Gastroesophageal sphincter (tissue), 4 donors: ENCODE measurements at places on chromosomes 12 and 14.

DNA sequence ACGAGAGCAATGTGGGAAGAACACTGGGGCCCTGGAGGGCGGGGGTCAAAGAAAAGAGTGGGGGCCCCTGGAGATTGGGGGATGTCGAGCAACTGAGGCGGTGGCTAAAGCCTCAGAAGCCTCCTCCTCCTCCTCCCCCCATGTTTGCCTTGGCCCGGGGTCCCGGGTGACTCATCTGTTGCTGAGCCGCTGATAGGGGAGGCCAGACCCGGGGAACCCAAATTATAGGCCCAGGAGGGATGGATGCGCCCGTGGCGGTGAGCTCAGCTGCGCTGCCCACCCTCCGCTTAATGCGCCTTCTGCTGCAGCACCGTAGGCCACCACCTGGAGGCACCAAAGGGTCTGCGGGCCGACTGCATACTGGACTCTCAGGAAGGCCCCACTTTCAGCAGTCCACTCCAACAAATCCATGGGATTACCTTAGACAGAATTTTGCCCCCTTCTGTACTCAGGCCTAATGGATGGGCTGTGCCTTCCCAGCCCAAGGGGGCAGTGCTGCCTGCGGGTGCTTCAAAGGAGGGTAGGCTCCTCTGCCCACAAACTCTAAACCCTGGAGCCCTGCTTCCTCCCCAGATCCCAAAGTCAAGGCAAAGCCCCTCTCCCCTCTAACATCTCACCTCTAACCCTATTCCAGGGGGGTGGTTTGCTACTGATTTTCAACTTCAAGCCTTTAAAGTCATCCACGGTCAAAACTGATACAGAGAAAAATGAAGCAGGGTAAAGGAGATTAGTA is 2.6 kb upstream of the WNT10B start:
- peak; percentile 70 for ATAC-seq

DNA sequence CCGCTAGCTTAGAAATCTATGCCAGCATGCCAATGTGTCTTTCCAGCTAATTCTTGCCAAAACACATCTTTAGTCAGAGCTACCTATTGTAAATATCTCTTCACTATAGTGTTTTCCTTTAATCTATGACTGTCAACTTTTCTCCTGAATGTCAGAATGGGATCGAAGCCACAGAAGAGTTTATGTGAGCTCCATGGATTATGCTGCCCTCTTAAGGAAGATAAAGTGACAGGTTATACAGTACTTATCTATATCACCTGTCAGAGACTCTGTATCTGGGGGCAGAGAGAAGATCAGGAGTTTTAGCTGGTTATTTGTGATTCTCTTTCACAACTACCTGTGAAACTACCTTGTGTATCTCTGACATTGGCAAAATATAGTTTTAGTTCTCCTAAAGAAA is 204.3 kb upstream of the SEL1L start:
- no peak for ATAC-seq

DNA sequence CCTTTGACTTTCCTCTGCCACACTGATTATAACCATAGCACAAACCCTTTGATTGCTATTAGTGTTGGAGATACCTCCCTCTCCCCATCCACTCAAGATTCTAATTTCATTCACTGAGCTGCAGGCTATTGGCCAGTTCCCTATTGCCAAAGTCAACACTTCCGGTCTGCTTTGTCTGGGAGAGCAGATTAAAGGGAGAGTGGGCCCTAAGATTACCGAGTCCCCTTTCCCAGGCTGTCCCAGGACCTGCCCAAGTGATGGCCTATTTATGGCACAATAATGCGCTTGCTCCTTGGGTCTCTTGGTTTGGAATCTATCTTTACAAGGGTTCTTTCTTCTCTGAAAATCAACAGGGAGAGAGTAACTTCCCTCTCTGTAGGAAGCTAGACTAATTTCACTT is 42.9 kb upstream of the LTBP2 start:
- ATAC-seq: no peak

DNA sequence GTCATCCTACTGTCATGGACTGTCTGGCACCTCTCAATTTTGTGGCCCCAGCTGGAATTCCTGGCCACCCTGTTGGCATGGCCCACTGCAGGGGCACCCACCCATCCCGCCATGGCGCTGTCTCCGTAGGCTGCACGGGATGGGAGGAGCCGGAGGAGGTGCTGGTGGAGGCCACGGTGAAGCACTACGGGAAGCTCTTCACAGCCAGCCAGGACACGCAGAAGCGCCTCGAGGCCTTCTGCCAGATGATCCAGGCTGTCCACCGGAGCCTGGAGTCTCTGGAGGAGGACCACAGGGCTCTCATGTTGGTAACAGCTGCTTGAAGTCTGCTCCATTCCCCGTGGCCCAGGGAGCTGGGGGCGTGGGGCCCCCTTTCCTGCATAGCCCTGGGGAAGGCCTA is 3.9 kb downstream of the CCDC197 start:
- ATAC-seq: no peak

- ATAC-seq: no peak
Measured at GRCh38 chr12:69555461-69555860, 29.8 kb upstream of the CCT2 start.

- peak; percentile 94 for ATAC-seq
Measured at GRCh38 chr12:25250744-25251730, at the start of gene KRAS. TSS of gene KRAS (minus strand) at chr12:25250929.

GRCh38 chr14:102817942-102818940 is 41.0 kb downstream of the TRAF3 start:
- ATAC-seq: peak; percentile 19

GRCh38 chr12:101207086-101207780 is 2.8 kb downstream of the SLC5A8 start:
- ATAC-seq: no peak

- ATAC-seq: no peak
Measured at GRCh38 chr14:23297611-23298277, 4.9 kb downstream of the PPP1R3E start.

DNA sequence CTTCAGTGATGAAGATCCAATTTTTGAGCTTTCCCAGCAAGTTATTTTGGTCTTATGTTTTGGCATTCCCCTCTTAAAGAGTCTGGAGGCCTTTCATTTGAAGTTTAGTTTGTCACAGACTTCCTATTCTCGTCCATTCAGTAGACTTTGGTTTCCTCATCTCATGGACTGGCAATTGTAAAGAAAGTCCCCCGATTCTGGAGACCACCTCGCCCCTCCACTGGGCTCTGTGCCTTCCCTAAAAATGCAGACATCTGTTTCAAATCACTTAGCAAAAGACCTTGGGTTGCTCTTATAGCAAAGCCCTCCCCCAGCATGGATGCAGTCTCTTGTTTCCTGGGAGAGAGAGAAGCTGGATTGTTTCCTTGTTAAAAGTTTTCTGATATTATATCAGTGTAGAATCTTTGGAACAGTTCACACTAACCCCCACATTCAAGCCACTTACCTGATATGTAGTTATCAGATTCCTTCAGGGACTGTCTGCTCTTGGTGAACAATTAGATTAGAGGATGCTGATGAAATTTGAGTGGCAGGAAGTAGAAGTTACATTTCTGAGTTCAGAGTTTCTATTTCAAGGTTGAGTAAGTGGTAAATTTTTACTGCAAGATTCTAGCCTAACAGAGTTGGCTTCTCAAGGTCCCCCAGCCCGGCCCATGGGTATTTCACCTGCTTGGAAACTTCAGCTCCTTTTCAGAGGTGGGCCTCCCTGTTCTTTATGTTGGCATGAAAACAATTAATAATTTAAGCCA is 56.3 kb downstream of the PLXNC1 start:
- no peak for ATAC-seq

GRCh38 chr12:54863948-54864618 is 9.8 kb downstream of the MUCL1 start:
- ATAC-seq: no peak

DNA sequence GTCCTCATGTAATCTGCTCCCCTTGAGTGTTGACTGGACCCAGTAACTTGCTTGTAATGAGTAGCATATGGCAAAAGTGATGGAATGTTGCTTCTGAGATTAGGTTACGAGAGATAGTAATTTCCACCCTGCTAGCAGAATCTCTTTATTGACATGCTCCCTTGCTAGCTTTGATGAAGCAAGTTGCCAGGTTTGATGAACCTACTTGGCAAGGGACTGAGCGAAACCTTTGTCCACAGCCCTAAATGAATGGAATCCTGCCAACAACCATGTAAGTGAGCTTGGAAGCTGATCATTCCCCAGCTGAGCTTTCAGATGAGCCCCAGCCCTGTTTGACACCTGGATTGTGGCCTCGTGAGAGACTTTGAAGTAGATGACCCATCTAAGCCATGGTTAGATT is 120.8 kb upstream of the PLXNC1 start:
- no peak for ATAC-seq

- peak; percentile 68 for ATAC-seq
Measured at GRCh38 chr14:20632831-20633691, 8.4 kb downstream of the OR6S1 start.
